NCI-H1694 treated with DMSO at 0.1 percent for 48 hours (cell line): ENCODE measurements at places on chromosomes 12 and 14.
A peak's percentile ranks its signal among the peaks of the same experiment; 100 is the strongest.

- no peak for DNase-seq
These were observed 88.4 kb downstream of the PRKCH start for GRCh38 chr14:61409782-61410181.

- no peak for DNase-seq
These were observed 3.3 kb downstream of the DDHD1 start for GRCh38 chr14:53149668-53150316.

DNA sequence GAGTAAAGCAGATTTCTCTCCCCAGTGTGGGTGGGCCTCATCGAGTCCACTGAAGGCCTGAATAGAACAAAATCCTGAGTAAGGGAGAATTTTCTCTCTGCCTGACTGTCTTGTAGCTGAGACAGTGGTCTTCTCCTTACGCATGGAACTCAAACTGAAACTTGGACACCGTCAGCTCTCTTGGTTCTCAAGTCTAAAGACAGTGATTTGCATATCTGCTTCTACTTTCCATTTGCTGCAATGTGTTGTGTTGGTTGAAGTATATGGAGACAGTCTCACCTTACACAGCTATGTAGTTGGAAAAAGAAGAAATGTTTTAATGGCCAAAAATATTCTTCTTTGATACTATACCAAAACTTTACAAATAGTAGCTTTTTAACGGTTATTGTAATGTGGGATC, 160.2 kb upstream of the LMNTD1 start:
- DNase-seq, result no peak

- no peak for DNase-seq
These were observed 1.0 kb downstream of the HIP1R start for GRCh38 chr12:122836027-122836921.

- DNase-seq, result no peak
These were observed 26.8 kb downstream of the MMP17 start for GRCh38 chr12:131854861-131855476.

GRCh38 chr12:122327494-122328385, 61.4 kb upstream of the VPS33A start:
- no peak for DNase-seq

DNA sequence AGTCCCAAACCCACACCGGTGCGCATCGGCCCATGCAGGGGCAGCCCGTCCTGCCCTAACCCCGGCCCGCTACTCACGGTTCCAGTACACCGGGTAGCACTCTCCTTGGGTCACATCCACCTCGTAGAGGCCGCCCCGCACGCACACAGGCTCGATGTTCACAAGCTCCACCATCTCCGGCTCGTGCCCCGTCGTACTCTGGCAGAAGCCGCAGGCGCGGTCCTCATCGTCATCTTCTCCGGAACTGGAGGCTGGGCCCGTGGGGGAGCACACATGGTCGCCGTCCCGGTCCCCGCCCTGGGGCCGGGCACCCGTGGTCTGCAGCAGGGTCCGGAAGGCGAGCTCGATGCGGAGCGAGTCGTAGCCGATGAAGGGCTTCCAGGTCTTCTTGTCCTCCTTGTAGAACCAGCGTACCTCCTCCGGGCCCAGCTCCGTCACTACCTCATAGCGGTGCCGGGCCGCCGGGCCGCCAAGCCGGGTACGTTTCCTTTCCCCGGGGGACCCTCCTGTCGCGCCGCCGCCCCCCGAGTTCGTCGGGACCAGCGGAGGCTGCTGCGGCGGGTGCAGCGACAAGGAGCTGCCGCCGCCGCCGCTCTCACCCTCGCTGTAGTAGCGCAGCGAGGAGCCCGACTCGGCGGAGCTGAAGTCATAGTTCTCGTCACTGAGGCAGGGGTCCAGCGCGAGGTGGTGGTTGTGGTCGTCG, 788 bp downstream of the DDHD1 start:
- DNase-seq, result no peak

DNA sequence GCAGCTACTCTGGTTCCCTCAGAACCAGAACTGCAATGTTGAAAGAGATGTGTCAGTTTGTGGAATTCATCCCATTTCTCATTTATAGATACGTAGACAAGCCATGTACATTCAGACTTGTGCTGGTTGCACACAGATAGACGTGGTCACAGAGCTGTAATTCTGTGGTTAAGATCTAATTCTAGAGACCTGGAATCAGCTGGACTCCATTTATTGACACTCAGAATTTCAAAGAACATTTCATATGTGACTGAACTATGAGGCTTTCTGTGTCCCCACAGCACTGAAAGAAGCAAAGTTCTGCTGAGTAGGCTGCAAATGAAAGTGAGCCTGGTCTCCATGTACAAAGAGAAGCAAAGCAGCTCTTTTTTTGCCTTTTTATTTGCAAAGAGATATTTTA, 220.2 kb upstream of the NAV3 start:
- no peak for DNase-seq

GRCh38 chr12:108075561-108075960, 53.5 kb upstream of the WSCD2 start:
- DNase-seq, result no peak

DNA sequence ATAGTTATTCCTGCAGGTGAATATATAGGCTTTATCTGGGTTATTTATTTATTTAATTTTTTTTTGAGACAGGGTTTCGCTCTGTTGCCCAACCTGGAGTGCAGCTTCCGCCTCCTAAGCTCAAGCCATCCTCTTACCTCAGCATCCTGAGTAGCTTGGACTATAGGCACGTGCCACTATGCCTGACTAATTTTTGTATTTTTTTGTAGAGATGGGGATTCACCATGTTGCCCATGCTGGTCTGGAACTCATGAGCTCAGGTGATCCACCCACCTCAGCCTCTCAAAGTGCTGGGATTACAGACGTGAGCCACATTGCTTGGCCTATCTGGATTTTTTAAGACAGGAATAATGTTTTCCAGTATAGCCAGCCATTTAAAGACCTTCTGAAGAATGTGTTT, 2.0 kb downstream of the RAN start:
- DNase-seq, result no peak

GRCh38 chr12:75655315-75655806, 144.0 kb upstream of the KRR1 start:
- DNase-seq, result no peak

DNA sequence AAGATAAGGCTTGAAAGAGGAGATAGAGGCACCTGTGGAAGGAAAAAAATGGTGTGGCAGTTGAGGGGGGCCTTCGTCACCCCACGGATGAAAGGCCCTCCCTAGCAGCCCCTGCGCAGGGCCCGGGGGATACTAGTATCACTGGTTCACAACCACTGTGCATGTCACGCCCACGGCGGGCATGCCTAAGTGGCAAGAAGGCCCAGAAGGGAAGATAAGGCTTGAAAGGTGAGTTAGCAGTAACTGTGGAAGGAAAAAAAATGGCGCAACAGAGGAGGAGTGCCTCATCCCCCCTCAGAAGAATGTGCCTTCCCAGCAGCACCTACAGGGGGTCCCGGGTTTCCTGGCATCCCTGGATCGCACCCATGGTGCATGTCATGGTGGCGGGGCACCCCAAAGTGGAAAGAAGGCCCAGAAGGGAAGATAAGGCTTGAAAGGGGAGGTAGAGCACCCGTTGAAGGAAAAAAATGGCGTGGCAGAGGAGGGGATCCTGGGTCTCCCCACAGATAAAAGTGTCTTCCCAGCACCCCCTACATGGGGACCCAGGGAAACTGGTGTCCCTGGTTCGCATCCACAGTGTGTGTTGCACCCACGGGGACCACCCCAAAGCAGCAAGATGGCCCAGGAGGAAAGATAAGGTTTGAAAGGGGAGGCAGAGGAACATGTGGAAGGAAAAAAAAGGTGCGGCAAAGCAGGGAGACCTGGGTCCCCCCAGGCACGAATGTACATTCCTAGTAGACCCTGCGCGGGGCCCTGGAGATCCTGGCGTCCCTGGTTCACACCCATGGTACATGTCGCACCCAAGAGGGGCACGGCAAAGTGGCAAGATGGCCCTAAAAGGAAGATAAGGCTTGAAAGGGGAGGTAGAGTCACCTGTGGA, 279.2 kb downstream of the ALG10 start:
- DNase-seq, result no peak

DNA sequence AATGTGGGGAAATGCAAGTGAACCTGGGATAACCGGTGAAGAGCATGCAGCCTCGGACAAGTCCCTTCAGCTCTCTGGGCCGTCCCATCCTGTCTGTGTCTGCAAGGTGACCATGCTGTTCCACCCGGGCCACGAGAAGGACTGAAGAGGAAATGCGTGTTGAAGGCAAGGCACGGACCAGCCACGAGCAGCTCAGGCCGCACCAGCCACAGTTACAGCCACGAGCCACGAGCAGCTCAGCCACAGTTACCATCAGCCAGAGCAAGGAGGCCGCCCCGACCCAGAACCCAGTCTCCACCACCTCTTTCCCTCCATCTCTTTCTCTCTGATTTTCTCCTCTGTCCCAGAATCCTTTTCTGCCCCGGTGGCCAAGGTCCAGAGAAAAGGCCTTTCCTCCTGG, 18.8 kb upstream of the GALNT9 start:
- DNase-seq, result no peak

GRCh38 chr12:386651-387050, 2.5 kb downstream of the KDM5A start:
- no peak for DNase-seq

GRCh38 chr14:74219277-74220205, 19.7 kb upstream of the VSX2 start:
- DNase-seq, result no peak

DNA sequence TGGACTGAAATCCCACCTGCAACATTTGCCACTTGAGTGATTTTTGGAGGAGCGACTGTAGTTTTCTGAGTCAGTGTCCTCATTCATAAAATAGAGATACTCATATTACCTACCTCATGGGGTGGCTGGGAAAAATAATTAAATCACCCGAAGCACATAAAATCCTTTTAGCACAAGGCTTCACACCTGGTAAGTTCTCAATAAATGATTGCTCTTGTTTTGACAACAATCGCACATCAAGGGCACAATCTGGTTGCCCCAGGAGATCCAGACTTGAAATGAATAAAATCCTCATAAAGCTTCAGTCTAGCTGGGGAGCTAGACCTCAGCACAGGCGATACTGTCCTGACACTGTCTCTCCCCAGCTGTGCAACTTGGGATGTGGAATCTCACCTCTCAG, 76.0 kb upstream of the CCDC60 start:
- no peak for DNase-seq

DNA sequence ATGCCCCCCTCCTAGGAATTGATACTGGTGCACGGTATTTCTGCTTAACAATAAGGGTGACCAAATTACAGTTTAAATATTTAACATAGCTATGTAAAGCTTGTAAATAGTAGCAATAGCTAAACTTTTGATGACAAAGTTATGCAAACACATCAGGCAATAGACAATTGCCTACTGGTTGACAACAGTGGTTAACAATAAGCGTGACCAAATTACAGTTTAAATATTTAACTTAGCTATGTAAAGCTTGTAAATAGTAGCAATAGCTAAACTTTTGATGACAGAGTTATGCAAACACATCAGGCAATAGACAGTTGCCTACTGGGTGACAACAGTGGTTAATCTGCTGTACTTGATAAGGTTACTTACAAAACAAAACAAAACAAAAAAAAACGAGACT, 886.5 kb upstream of the FLRT2 start:
- DNase-seq, result no peak

DNA sequence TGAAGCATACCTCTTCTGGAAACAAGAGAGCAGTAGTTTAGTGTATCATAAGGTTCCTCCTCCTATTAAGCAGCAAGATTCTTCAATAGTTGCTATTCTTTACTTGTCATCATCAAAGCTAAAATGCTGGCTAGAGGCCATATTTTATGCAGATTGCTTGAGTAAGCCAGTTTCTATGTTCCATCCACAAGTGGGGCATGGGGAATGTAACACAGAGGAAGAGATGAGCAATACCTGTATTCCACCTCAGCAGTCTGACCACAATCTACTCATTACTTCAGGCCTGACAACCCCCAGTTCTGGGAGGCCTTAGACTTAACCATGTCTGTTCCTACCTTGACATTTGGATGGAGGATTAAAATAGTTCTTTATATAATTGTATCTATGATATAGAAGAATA, 423.6 kb downstream of the BTG1 start:
- no peak for DNase-seq

DNA sequence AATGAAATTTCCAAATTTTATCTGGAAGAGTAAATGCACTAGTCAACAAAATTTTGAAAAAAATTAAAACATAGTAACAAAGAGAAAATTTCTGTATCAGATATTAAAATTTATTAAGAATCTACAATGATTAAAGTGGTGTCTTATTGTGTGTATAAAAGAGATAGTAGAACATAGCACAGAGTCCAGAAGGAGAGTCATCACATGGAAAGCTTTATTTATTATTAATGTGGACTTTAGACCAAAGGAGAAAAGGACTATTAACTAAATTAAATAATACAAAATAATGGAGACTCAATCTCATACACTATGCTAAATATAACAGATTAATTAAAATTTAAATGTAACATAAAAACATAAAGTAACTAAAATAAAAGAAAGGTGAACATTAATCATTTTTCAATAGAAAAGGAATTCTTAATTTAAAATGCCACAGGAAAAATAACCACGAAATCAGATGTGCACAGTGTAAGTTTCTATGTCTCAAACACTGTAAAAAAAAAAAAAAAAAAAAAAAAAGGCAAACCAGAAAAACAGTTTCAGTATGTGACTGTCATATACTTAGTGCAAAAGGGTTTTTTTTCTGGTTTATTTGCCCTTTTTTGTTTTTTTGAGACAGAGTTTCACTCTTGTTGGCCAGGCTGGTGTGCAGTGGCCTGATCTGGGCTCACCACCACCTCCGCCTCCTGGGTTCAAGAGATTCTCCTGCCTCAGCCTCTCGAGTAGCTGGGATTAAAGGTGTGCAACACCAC, 95.4 kb downstream of the MYF5 start:
- DNase-seq, result no peak

- DNase-seq, result no peak
These were observed 2.1 kb downstream of the KMT2D start for GRCh38 chr12:49058366-49059044.

GRCh38 chr12:96164951-96165811, 29.0 kb upstream of the ELK3 start:
- no peak for DNase-seq

- DNase-seq, result no peak
These were observed 22.8 kb upstream of the PYGL start for GRCh38 chr14:50967103-50967502.

DNA sequence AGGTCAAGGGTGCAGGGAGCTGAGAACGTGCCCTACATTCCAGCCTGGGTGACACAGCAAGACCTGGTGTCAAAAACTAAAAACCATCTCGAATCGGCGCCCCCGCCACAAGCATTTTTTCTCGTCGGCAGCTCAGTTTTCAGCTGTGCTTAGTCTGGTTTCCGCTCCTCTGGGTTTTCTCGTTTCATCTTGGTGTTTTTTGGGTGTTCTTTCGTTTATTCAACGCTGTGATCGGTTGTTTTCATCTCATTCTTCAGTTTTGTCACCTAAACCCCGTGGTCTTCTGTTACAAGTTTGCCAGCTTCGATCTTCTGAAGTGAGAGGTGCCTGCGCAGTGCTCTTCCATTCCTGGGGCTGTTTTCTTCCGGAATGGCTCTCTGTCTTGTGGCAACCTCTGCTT, 41.4 kb downstream of the NOC4L start:
- DNase-seq, result no peak

- DNase-seq, result no peak
These were observed 89.2 kb downstream of the PRMT8 start for GRCh38 chr12:3580094-3580749.

- DNase-seq, result peak; percentile 22
These were observed 19.7 kb downstream of the SYNE3 start for GRCh38 chr14:95496690-95497259.
